Right forelimb (tissue), 1 donor: ENCODE measurements at places on chromosomes 6 and 20.

- no peak for DNase-seq
Measured at GRCh38 chr6:162063666-162064065, 663.9 kb downstream of the PRKN start.

DNA sequence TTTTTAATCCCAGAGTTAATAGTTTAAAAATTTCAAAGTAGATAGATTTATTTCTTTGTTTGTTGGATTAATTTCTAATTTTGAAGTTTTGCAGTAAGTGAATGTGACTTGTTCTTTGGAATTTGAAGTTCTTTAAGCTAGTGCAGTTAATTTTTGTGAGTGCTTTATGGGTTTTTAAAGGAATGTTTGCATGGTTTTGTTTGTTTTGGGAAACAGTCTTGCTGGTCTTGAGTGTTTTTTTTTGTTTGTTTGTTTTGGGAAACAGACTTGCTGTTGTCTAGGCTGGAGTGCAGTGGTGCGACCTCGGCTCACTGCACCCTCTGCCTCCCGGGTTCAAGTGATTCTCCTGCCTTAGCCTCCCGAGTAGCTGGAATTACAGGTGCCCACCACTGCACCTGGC lies 9.5 kb downstream of the PANK2 start:
- no peak for DNase-seq

DNA sequence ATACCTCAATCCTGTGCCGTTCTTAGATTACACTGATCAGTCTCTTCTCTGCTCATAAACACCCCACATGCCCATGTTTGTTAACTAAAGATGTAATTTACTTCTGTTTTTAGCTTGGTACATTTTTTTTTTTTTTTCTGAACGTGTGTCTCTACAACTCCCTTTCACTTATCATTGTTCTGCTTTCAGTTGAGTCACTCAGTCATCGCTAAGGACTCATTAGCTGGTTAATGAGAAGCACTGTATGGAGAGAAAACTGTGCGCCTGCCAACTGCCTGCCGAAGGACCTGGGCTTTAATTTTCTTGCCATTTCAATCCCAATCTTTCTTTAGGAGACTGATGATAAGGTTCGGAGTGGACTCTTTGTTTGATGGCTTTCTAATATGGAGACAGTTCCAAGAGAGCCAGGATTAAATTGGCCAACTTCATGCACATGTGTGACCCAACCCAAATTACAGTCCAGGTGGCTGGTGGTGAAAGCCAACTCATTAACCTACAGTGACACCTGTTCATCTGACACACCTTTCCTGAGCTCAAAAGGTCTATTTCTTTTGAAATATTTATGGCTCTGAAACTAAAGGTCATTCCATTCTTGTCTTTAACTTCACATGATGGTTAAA lies 334.1 kb downstream of the BCKDHB start:
- DNase-seq, result no peak

GRCh38 chr20:37973059-37973910 lies 60.0 kb downstream of the TTI1 start:
- no peak for DNase-seq

DNA sequence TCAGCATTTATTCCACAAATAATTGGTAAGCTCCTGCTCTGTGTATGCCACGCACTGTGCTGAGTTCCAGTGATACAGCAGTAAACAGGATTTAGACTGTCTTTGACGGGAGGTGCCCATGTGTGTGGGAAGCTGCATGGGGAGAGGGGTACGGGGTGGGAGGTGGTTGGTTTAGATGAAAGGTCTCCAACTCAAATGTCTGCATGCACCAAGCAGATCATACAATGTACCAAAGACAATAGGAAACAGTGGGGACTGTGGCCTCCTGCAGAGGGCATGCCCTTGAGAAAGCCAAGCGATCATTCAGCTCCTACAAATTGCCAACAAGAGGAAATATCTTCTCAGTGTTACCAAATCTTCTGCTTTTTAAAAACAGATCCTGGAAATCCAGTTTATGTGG lies 36.1 kb downstream of the SLC22A2 start:
- DNase-seq, result no peak

DNA sequence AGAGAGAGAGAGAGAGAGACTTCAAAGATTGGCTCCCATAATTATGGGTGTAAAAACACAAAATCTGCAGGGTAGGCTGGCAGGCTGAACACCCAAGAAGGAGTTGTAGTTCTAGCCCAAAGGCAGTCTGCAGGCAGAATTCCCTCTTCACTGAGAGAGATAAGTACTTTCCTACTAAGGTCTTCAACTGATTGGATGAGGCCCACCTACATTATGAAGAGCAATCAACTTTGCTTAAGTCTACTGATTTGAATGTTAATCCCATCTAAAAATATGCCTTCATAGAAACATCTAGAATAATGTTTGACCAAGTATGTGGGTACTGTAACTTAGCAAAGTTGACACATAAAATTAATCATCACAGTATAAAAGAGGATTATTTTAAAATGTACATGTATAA lies 949.7 kb downstream of the HACE1 start:
- no peak for DNase-seq

GRCh38 chr6:72691249-72691648 lies 69.4 kb downstream of the KCNQ5 start:
- DNase-seq, result no peak

DNA sequence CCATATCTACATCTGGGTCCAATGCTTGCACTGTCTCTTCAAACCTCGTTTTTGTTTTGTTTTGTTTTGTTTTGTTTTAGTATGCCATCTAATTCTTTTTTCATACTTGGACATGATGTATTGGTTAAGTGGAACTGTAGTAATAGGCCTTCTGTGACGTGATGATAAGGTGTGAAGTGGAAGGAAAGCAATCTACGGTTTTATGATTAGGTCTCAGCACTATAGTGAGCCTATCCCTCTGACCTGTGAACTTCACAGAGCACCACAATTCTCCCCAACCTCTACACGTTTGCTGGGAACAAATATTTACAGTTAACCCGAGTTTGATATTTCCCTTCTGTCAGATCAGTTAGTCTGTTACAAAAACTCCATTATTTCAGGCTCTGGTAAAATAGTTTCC lies 19.1 kb upstream of the SLC24A3 start:
- DNase-seq, result no peak

DNA sequence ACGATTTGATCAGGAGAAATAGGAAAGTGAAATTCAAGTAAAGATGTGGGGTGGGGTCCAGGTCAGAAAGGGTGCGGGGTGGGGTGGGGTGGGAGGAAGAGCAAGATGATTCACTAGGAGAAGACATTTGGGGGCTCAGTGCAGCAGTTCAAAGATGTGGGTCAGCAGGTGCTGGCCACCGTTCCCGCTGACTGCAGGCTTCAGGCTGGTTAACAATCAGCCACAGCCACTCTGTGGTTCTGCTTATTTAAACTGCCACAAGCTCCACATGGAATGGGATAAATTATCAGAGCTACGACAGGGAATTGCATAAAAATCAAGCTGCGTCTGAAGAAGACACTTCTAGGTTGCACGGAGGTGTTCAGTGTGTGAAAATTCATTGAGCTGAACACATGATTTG lies 49.4 kb downstream of the TRAM2 start:
- DNase-seq, result no peak

DNA sequence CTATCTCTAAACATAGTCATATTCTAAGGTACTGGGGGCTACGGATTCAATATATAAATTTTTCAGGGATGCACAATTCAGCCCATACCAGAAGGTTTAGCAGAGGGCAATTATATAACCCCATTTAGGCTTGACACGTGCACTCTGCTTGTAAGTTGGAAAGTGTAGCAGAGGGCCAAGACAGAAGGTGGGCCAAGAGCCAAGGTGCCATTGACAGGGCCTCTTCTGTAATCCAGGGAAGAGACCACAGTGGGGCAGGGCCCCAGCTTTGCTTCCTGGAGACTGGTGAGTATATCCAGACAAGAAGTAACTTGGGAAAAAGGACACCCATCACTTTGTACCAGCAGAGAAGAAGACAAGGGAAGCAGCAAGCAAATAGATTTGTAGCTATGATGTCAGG lies 672.4 kb upstream of the MARCKS start:
- no peak for DNase-seq

DNA sequence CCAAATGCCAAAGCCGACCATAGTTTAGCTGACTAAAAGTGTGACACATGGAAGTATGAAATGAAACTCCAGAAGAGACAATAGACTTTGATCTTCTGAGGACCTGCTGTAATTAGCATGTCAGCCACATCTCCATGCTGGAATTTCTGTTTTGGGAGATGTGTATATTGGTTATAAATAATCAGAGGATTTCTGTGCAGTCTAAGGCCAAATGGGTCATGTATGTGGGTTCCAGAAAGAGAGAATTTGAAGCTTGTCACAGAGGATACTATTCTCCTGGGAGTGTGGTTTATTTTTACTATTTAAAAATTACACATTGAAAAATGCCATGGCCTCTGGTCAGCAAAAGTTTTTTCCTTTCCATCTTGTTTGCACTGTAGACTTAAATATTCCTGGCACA lies 405.5 kb upstream of the PLCB4 start:
- no peak for DNase-seq

GRCh38 chr6:91860541-91861335 lies 1273.9 kb upstream of the MAP3K7 start:
- DNase-seq, result no peak
